ENCODE measurements at places on chromosomes 1 and 21.

DNA sequence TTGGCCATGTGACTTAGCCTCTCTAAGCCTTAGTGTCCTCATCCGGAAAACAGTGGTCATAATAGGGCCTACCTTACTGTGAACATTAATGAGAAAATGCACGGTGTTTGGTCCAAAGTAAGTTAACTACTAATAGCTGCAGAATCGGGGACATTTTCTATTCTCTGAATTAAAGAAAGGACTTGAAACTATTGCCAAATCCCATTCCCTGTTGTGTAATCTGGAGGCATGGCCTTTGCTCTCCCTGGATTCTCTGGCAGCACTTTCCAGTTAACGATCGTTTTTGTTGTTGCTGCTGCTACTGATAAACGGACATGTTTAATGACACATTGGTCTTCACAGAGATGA is 30.5 kb downstream of the FMO4 start:
- DNase-seq, result no peak

GRCh38 chr1:151364996-151365395 is 7.5 kb downstream of the SELENBP1 start:
- no peak for DNase-seq

DNA sequence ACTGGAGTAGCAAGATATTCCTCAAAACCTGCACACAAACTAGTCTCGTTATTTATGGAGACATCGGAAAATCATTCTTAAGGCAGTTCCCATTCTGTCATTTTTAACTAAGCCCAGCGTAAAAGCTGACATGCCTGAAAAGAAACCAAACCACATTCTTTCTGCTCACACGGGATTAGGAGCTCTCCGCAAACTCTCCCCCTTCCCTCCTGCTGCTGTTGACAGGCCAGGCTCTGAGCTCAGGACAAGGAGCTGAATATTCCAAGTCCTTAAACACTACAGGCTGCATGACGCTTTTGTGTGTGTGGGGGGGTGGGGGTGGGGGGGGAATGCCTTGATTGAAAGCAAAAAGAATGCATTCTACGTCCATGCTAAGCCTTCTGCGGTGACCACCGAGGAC is 5.2 kb downstream of the OLIG1 start:
- DNase-seq, result no peak

DNA sequence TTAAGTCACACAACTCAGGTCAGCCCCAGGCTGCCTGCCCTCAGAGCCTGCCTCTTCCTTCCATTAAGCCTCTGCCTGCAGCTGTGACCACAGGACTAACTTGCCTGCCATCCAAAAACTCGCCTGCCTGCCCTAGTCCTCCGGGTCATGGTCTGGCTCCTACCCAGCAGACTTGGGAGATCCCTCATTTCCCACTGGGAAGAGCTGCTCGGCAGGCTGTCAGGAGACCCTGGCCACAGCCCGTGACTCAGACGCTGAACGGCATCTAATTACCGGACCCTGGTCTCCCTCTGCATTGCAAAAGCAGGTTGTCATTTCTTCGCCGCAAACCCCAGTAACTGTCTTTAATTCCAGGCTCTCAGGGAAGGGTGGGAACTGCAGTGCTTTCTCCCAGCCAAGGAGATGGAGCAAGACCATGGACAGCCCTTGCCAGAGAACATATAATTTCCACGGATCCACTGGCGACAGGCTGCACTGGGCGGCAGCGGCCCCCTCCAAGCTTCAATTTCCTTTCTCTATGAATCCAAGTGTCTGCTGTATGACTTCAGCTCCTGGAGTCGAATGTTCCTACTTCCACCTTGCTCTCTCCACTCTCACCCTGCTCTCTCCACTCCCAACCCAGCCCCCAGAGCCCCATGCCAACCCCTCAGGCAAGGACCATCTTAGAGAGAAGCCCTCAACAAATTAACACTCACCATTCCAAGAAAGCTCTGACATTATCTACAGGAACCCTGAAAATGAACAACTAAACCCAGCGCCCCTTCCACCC is 20.4 kb downstream of the OLFML2B start:
- DNase-seq, result peak; percentile 70

DNA sequence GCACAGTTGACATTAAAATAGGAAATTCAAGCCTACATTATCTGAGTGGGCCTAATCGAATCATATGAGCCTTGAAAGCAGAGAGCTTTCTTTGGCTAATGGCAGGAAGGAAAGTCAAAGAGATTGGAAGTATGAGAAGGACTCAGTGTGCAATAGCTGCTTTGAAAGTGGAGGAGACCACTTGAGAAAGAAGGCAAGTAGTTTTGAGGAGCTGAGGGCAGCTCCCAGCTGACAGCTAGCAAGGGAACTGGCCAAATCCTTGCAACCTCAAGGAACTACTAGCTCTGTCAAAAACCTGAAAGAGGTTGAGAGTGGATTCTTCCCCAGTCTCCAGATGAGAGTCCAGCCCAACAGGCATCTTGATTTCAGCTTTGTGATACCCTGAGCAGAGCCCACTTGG is 149.0 kb upstream of the CACYBP start:
- no peak for DNase-seq

DNA sequence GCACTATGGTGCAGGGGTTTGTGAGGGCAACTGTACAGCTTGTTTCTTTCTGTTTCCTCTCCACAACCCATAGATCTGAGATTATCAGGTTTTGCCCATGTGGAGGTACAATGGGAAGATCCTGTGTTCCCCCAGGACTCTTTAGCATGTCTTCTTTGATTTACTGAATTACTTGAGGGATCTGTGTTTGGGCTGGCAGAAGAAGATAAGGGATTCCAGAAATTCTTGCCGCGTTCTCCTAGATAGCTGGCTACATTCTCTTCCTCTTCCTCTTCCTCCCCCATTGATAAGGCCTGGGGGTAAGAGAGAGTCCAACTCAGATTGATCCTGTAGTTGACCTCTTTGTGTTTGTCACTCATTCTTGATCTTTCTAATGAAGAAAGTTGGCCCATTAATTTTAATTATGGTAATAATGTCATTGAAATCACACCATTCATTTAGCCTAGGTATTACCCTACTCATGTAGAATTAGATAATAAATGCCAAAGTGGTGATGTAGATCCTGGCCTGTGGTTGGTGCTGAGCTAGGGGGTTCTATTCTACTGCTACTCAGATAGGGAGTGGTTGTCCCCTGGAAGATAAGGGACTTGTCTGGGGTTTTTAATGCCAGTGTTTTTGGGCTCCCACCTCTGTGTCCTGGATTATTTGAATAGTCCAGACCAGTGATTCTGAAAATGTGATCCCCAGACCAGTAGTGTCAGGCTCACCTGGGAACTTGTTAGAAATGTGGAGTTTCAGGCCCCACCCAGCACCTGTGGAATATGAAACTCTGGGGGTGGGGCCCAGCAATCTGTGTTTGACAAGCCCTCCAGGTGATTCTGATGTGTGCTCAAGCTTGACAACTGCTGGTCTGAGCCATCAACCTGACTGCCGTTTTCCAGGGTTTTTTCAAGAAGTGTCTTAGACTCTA is 122.2 kb downstream of the NOS1AP start:
- DNase-seq, result no peak

DNA sequence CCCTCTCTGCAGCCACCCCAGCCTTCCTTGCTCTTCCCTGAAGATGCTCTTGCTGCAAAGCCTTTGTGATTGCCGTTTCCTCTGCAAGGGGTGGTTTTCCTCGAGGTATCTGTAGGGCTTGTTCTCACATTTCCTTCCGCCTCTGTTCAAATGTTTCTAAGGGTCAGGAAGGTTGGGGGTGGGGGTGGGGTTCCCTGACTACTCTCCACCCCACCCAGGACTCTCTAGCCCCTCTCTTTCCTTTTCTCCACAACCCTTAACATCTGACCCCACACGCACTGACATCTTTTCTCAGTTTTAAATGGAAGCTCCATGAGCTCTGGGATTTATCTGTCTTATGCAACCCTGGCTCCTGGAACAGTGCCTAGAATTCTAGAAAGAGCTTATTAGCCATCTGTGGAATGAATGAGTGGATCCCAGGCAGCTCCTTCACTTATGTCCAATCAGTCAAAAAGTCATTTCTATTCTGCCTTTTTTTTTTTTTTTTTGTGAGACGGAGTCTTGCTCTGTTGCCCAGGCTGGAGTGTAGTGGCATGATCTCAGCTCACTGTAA is 27.3 kb upstream of the ZNF362 start:
- peak; percentile 83 for DNase-seq

GRCh38 chr1:22166439-22166838 is 23.5 kb upstream of the WNT4 start:
- no peak for DNase-seq

DNA sequence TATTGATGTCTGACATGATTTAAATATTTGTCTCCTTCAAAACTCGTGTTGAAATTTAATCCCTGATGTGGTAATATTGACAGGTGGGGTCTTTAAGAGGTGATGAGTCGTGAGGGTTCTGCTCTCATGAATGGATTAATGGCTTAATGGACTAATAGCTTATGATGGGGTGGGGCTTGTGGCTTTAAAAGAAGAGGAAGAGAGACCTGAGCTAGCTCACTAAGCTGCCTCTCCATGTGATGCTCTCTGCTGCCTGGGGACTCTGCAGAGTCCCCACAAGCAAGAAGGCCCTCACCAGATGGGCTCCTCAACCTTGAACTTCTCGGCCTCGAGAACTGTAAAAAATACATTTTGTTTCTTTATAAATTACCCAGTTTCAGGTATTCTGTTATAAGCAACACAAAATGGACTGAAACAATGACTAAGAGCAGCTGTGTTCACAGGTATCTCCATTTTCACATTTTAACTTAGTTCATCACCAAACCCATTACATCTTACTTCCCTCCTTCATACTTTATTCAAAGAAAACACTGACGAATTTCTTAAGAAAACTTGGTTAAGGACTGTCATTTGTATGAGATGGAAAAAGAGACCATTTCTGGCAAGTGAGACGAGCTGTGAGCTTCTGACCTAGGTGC is 12.1 kb upstream of the AIM2 start:
- DNase-seq, result no peak

DNA sequence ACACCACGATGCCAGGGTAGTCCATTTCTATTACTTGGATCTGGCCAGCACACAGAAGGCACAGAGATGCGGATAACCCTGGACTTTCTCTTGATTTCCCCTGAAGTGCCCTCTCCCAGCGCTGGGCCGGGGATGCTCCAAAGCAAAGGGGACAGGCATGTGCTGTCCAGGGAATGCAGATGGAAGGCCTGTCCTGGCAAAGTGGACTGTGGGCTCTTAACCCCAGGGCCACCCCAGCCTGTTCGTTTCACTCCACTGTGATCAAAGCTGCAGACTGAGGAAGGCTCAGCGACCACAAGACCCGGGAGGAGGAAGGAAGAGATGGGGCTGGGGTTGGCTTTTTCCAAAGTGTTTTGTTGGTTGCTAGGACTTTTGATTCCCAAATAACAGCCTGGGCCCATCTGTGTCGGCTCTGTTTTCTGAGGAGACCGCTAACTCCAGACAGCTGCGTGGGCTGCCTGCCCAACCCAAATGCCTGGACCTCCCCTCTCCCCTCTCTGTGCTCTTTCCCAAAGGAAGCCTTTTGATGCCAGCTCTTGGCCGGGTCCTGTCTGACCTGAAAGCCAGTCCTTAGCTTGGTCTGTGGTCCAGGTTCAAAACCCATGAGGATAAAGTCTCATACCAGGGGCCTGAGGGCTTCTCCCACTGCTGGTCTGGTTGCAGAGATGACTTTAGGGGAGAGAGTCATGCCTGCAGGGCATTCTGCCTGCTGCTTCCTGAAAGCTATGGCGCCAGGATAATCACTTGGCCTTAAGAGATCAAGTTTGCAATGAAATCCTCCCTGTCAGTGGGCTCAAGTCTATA is 119.6 kb upstream of the CD34 start:
- no peak for DNase-seq

- DNase-seq, result peak; percentile 37
Observed at GRCh38 chr1:83999316-83999819, 436 bp upstream of the TTLL7 start.

GRCh38 chr21:17798796-17799195 is 20.4 kb downstream of the C21orf91 start:
- no peak for DNase-seq

DNA sequence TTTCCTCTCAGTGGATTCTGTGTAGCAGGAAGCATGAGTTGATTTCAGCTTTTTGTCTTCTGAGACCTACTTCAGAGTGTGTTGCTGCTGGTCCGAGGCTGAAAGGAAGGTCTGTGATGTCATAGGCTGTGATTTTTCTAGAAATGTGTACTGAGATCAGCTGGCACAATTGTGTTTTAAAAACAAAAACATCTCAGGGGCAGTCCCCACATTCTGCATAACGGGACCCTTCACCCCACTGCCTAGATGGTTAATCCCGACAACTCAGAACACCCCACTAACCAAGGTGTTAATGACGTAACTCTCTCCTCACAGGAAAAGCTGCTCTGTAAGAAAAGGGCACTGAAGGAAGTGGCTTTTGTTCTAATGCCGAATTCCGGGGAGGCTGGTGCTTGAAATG is 59.8 kb upstream of the PPP2R5A start:
- no peak for DNase-seq

GRCh38 chr1:178870944-178871343 is at the start of gene ANGPTL1:
ANGPTL1 (minus strand) TSS chr1:178871077; CDS start chr1:178865776, 5,301 bp downstream.
- peak; percentile 39 for DNase-seq

- DNase-seq, result no peak
Observed at GRCh38 chr1:56538532-56538931, 40.8 kb downstream of the PLPP3 start.

DNA sequence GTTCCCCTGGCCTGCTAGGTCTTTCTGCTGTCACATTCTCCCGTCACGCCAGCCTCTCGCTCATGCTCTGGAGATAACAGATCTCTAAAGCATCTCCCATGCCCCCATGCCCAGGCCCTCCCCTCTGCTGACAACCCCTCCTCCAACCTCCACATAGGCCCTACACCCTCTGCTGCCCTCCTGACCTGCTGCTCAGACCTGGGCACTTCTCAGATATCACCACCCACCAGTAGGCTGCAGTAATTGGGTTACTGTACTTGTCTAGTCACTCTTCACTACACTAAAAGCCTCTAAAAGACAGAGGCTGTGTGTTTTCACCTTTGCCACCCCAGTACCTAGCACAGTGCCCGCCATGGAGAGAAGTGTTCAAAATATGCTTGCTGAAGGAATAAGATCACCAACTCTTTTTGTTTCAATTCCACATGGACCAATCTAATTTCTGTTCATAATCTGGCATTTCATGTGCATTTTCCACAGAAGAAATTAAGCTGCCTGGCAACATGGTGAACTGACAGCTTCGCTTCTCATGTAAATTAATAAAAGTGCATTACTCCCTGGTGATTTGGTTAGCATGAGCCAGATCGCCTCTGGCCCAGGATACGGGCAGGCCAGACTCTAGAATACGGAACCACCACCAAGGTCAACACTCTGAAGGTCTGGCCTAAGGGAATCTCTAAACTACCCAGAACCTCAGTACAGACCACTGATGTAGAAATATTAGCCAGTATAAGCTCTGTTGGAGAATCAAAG is 20.7 kb downstream of the LBR start:
- DNase-seq, result no peak

- peak; percentile 49 for DNase-seq
Observed at GRCh38 chr1:77539519-77540142, 142.8 kb downstream of the ZZZ3 start.

GRCh38 chr1:162196387-162196786 is 126.9 kb downstream of the NOS1AP start:
- DNase-seq, result no peak

DNA sequence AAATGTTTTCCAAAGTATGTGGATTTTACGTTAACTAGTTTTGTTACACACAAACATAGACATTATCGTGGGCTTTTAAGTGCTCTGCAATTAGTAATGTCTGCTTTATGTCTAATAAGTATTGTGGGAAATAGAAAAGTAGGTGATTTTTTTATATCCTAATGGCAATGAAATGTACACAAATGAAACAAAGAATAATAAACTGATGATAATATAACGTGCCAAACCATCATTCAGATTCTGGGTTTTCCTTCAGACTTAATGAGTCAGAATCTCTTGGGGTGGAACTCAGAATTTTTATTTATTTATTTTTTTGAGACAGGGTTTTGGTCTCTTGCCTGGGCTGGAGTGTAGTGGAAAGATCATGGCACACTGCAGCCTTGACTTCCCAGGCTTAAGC is 2.0 kb downstream of the TMEM183A start:
- no peak for DNase-seq

GRCh38 chr1:201905234-201905890 is 16.7 kb downstream of the SHISA4 start:
- DNase-seq, result no peak
